ENCODE measurements at places on chromosomes 6 and 20.

GRCh38 chr6:22029171-22029570 is 267.7 kb downstream of the PRL start:
- peak; percentile 83 for DNase-seq

- DNase-seq = no peak
Observed at GRCh38 chr6:125041740-125042459, 79.7 kb downstream of the RNF217 start.

GRCh38 chr20:25281541-25281991 is 33.7 kb downstream of the PYGB start:
- no peak for DNase-seq

DNA sequence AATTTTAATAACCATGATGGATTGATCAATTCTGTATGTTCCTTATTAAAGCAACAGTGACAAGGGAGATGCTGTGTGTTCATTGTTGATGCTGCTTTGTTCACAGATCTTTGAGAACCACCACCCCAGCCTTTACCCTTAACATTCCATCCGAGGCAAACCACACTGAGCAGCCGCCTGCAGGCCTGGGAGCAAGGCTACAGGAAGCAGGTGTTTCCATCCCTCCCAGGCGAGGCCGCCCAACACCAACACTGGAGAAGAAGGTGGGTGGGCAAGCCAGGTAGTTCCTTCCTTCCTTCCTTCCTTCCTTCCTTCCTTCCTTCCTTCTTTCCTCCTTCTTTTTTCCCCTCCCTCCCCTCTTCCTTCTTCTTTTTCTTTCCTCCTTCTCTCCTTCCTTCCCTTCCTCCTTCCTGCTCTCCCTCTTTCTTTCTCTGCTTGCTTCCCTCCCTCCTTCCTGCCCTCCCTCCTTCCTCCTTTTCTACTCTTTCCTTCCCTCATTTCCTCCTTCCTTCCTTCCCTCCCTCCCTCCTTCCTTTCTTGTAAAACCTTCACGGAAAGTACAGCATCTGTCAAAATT is 13.7 kb downstream of the TTLL2 start:
- DNase-seq = no peak

DNA sequence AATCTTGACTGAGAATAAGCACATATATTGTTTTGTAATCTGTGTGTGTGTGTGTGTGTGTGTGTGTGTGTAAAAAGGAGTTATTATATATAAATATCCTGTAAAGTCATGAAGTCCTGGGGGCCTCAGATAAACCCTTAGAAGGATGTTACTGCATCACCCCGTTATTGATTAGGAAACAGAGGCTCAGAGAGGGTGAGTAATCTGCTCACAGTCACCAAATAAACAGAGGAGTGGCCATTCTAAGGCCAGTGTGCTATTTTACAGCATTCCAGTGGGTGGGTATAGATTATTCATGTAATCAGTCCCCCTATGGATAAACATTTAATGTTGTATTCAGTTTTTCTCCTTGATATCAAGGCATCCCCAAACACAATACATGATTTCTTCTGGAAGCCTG is 87.1 kb downstream of the CDC5L start:
- no peak for DNase-seq

GRCh38 chr6:25454136-25454535 is 175.0 kb downstream of the CARMIL1 start:
- no peak for DNase-seq

- no peak for DNase-seq
Observed at GRCh38 chr20:53055367-53056067, 83.4 kb downstream of the TSHZ2 start.

DNA sequence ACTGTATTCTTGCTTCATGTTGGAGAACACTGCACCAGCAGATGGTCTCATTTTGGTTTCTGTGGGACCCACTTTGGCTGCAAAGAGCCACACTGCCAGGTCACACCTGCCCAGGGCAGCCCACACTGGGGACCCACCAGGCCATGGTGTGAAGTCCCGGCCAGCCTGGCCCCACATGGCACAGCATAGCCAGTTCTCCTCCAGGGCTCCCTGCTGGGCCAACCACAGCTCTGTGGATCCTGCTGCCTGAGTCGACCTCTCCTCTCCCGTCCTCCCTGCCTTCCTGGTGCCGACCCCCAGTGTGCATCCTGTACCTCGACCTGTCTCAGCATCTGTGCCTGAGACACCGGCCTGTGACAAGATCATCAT is 3.0 kb downstream of the ARFRP1 start:
- peak; percentile 1 for DNase-seq

DNA sequence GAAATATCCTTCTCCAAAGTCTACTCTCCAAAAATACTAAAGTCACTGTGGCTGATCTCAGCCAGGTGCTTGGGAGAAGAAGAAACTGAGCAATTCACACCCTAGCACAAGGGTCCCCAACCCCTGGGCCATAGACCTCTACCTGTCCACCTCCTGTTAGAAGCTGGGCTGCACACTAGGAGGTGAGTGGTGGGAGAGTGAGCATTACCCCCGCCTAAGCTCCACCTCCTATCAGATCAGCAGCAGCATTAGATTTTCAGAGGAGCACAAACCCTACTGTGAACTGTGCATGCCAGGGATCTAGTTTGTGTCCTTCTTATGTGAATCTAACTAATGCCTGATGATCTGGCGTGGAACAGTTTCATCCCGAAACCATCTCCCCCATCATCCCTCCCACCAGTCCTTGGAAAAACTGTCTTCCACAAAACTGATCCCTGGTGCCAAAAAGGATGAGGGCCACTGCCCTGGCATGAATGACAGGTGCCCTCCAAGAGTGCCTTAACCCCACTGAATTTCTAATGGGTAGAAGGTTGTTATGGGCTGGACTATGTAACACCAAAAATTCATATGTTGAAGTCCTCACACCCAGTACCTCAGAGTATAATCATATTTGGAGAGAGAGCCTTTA is 109.2 kb upstream of the CDYL start:
- DNase-seq = no peak

GRCh38 chr6:133805876-133806275 is 83.0 kb upstream of the TCF21 start:
- no peak for DNase-seq

DNA sequence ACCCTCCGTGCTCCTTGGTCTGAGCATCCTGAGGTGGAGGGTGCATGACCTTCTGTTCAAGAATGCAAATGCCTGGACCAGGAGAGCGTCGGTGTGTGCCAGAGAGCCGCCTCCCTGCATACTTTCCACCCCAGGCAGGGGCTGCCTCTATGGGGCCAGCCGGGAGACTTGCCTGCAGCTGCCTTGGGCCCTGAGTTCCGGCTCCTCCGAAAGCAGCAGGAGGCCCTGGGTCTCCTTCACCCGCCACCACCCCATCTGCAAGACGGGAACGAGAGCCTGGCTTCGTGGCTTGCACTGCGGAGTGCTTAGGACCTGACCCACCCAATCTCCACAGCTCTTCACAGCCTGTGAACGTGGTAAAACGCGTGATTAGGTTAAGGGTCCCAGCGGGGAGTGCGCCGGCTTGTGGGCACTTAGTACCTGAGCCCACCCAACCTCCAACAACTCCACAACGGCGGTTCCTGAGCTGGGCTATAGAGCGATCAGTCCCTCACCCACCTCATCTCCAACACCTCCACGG is 16.4 kb downstream of the BHLHE23 start:
- no peak for DNase-seq

DNA sequence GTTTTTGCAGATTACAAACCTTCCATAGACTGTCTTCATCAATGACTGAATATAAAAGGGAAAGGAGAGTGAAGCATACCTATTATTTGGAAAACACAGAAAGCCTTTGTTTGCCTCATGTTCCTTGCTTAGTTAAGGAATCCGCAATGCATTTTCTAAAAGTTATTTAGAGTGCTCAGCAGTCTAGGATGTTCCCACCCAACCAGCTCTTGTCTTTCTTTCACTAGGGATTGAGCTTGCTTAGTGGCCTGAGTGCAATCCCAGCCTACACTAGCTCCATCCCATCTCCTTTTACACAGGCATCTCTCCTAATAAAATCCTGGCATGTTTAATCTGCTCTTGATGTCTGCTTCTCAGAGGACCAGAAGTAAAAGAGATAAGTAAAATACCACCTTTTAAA is 850.5 kb upstream of the GJE1 start:
- DNase-seq = no peak

DNA sequence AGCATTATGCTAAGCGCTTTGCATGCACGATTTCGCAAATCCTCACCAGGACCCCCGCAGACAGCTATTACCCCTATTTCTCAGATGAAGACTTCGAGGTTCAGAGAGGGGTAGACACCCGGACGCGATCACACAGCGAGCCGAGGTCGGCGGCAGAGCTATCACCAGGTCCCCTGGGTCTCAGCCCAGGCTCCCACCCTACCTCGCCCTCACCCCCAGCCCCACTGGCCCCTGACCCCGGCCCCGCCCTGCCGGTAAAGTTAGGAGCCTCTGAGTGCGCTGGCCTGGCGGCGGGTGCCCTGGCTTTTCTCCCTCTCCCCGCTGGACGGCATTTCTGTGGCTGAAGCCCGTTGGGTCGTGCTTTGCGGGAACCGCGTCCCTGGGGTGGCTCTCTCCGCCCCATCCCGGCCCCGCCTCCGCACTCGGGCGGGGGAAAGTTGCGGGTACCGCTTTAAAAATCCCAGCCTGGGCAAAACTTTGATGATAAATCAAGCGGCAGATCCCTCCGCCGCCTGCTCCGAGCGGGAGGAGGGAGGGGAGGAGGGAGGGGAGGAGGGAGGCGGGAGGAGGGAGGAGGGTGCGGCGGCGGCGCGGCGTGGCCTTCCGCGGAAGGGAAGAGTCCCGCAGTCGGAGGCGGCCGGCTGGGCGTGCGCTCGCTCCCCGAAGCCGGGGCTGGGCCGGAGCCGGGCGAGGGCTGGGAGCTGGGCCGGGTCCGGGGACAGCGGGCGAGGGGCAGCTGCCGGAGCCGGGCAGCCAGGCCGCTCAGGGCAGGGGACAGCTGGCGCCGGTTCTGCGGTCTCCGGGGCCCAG is at the start of gene VSTM2L:
TSS of gene VSTM2L (plus strand) at position 624 of the 810 bp plus-strand sequence. CDS start 224 bp downstream, outside the sequence.
- peak; percentile 83 for DNase-seq

Data from astrocyte of the hippocampus (primary cell).